Tongue (tissue), 3 donors: ENCODE measurements at places on chromosomes 4 and X.

DNA sequence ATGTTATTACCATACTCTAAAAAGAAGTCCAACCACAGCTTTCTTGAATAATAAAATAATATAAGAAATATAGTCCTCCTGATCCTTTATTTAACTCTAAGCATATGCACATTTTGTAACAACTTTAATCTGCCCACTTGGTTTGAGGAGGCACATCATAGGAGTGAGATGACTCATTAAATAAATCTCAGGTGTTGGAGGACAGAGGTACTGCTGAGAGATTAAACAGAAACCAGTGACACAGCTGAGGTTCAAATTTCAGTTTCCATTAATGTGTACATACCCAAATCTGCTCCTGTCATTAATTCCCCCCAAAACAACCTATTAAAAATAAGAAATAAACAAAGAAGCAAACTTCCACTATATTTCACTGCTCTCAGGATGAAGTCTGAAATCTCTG is 211.0 kb downstream of the KCTD8 start:
- no peak for DNase-seq

- no peak for DNase-seq
Observed at GRCh38 chr4:168138143-168138542, 45.8 kb downstream of the ANXA10 start.

DNA sequence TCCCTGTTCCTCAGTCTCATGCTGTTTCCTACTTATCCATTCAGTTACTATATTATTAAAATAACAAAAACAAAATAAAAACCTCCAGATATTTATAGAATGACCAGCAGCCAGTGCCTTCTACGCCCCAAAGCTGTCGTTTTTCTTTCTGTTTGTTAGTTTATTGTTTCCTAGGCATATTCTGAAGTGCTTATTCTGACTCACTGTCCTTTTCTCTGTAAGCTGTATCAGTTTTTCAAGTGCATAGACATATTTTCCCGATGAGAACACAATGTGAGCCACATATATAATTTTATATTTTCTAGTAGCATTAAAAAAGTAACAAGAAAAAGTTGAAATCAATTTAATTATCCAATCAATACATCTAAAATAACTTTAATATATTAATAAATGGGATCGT is 2158.6 kb upstream of the TENM3 start:
- no peak for DNase-seq

DNA sequence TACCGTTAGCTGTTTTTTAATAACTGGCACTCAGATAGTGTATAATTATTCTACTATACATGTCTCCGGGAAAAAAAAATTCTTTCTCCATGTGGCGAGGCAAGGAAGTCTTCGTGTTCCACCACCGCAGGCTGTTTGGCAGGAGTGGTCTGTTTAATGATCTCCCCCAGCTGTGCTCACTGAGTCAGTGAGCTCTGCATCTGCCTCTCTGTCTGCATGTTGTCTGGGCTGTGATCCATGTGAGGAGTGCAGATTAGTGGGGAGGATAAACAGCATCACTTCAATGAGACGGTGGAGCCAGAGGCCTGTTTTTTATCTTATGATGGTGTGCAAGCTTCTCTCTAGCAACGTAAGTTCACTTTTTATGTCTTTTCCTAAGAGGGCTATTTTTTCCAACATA is 69.8 kb downstream of the RPS3A start:
- DNase-seq: peak; percentile 96

DNA sequence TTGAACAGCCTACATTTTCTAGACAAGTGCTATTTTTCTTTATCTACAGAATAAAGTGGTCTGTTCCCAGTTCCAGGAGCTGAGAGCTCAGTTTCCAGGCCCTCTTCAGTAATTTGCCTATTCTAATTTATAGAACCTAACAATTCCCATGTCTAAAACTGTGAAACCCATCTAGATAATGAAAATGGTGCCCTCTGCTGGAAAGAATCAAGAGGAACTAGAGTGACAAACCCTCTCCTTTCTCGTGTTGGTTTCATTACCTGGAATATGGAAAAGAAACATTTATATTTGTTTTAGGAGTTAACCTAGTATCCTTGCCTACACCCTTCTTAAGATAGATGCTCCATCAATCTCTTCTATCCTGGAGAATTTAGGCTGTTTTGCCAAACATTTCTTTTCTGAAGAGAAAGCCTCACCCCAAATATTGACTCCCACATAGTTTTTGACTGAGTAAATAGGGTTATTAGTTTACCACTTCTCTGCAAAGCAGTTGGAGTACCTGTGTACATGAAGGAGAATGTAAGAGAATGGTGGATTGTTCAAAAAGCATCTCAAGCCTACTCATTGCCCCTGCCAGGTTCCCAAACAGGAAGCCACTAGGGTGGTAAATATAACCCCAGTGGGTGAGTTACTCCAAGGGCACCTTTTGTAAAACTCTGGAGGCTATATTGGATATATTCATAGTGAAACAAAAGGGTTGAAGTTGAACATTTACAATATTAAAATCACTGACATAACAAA is 121.6 kb downstream of the RASL11B start:
- DNase-seq: peak; percentile 86

- DNase-seq: no peak
Observed at GRCh38 chrX:36528661-36529060, 479.5 kb upstream of the FAM47C start.

DNA sequence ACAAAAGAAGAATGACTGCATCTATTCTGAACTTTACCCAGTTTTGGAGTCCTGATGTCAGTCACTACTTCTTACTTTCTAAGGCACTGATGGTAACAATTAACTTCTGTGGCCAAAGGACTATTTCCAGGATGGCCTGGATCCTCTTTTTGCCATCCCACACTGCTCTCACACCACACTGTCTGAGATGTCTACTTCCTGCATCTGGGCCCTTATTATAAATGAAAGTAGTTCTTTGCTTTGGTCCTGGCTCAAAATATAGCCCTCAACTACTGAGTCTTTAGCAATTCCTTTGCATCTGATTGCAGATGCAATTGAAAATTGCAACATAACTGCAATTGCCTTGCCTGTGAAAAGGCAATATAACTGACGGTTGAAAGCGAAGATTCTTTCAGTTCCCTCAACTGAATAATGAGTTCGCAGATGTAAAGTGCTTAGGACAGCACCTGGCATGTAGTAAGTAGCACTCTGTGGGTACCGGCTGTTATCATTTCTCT is 44.2 kb downstream of the COQ2 start:
- no peak for DNase-seq

GRCh38 chr4:4333265-4333706 is 43.2 kb downstream of the ZBTB49 start:
- DNase-seq: peak; percentile 24

DNA sequence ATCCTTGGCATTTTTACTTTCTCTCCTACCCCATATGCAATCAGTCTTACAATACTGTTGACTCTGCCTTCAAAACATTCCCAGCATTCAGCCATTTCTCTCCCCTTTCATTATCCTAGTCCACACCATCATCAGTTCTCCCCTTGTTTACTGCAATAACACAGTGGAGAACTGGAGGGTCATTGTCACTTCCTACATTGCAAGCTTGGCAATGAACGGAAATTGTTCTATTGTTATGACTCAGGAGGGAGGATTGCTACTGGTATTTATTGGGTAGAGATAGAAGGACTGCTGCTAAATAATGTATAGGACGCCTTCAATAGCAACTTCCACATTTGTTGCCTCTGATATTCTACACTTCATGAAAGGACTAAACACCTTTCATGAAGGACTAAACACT is 231.8 kb downstream of the BANK1 start:
- DNase-seq: no peak

DNA sequence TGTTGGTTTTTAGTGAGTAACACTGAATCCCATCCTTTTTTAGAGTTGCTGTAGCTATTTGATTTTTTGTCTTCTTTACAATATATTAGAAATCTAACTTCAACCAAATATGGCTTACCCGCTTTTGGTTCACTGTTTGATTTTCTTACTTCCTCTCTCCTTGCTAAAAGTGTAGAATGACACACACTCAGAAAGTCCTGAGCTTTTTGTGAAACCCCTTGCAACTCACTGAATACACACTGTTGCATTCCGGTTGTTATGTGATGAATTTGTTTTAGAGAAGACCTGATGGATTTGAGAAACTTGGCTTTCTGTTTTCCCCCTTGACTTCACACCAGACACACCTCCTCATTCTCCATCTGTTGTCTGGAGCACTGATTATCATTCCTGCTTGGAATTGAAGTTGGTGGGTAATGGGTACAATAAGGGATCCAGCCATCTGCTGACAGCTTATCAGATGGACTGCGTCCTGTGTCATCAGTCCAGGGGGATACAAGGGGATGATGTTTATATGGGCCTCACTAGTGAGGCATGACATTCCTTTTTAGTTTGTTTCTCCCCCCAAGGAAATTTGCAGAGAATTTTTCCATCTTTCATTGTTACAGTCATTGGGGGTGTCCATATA is 5.2 kb downstream of the TMEM164 start:
- DNase-seq: no peak

- DNase-seq: peak; percentile 34
Observed at GRCh38 chr4:73589261-73589847, 30.9 kb downstream of the RASSF6 start.

DNA sequence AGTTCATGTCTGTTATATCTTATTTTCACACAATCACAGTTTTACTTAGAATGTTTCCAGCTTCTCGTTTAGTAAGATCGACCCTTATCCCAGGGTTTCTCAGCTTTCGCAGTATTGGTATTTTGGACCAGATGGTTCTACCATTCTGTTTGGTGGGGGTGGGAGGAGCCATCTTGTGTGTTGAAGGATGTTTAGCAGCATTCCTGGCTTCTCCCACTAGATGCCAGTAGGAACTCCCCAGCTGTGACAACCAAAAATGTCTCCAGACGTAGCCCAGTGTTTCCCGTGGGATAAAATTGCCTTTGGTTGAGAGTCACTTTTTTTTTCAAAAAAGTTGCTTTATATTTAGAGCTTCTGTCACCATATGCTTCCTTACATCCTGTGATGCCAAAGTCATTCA is 90.9 kb upstream of the TLR2 start:
- no peak for DNase-seq

- peak; percentile 83 for DNase-seq
Observed at GRCh38 chr4:70721747-70722146, at the start of gene RUFY3. RUFY3 (plus strand) TSS chr4:70721964; CDS start chr4:70722574, 610 bp downstream.

DNA sequence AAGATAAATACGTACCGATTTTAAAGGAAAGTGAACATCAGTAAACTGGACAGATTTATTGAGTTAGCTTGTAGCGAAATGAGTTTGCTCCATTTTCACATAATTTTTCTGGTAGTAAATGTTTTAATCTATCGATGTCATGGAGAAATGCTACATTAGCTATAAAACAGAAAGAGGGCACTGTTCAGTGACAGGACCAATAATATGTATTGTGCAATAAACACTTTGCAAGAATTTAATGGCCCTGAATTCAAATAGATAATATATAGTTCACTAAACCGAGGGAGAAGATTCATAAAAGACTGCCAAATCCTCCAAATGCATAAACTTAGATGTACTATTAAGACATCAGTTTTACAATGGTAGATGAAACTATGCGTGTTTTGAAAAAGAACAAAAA is 516.3 kb downstream of the ADGRL3 start:
- no peak for DNase-seq

- DNase-seq: peak; percentile 36
Observed at GRCh38 chr4:25903900-25904747, 9.9 kb upstream of the SMIM20 start.

GRCh38 chrX:154019633-154020528 is at the start of gene IRAK1:
IRAK1 (minus strand) TSS chrX:154019902; CDS start chrX:154019812, 90 bp downstream.
- peak; percentile 60 for DNase-seq

GRCh38 chr4:153246446-153247115 is 42.3 kb downstream of the TRIM2 start:
- DNase-seq: no peak

DNA sequence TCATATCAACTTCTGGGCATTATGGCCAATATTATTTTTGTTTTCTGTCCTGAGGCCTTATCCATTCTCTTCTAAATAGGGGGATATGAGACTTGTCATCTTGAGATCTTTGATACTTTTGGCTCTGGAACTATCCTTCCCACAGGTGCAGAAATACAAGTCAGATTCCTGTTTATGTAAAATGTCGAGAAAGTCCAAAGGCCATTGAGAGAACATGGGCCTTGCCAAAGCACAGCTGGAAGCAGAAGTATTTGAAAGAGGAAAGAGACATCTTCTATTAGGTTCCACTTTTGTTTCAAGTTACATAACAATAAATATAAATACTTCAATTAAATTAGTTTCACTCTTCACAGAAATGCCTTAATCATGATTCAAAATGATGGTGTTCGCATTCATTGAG is 20.8 kb upstream of the PRSS48 start:
- DNase-seq: peak; percentile 56

GRCh38 chr4:28518561-28519165 is 1658.0 kb downstream of the STIM2 start:
- DNase-seq: no peak

- DNase-seq: peak; percentile 48
Observed at GRCh38 chr4:40990236-40990898, 224.0 kb downstream of the APBB2 start.

DNA sequence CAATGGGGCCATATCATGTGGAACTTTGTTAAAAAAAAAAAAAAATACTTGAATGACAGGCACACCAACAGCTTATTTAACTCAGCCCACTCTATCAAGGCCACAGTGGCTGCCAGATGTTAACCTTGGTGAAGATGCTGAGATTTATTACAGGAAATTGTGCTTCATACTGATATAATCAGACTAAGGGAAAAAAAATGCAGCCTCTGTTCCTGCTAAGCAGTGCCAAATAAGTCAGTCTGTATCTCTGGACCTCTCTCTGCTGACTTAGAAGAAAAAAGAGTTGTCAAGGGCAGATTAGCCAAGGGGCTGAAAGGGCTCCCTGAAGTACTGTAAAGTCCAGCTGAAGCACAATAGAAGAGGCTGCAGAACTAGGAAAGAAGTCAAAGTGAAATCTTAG is 677.7 kb upstream of the HTR2C start:
- DNase-seq: peak; percentile 47

DNA sequence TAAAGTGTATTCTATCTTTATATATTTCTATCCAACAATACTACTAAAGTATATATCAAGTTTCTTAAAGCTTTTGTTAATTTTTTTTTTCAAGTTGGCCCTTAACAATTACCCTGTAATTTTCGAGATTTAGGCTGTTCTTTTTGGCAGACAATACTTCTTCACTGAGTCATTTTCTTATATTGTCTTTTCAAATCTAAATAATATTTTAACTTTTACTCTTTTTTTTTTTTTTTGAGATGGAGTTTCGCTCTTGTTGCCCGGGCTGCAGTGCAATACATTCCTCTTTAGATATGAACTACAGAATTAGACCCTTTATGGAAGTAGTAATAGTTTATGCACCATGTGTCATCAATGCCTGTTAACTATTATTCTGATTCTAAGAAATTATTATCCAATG is 120.7 kb downstream of the GLRA3 start:
- no peak for DNase-seq

DNA sequence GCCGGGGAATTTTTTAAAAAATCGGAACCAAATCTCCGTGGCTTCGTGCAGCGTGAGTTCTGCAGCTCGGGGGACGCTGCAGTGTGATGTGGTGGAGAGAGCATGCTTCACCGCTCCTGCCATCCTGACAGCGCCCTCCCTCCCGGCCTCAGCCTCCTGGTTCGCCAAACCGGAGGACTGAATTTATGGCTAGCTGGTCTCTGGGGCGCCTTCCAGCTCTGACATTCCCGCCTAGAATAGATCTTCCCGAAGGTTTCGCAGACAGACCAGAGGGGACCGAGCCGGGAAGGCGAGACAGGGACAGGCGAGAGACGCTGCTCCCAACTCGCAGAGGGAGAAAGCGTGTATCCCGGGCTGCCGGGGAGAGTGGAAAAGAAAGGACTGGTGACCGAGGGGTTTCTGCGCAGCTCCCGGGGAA is 25.9 kb downstream of the HOPX start:
- peak; percentile 47 for DNase-seq
